Activated CD4-positive, alpha-beta memory T cell treated with anti-CD3 and anti-CD28 coated beads for 36 hours (primary cell): ENCODE measurements at places on chromosomes 3 and 15.
A peak's percentile ranks its signal among the peaks of the same experiment; 100 is the strongest.

- peaks cover 19% of the 10 kb centered on the region for H3K27me3 ChIP-seq
- no peak overlapping the region for H3K4me3 ChIP-seq
- H3K27ac ChIP-seq: no peak overlapping the region
- H3K36me3 ChIP-seq: no peaks in the 10 kb centered on the region
Observed at GRCh38 chr3:197431346-197431910, 124.3 kb downstream of the BDH1 start.

GRCh38 chr3:9646800-9647152 is 2.5 kb upstream of the MTMR14 start:
- no peak for DNase-seq
- H3K4me1 ChIP-seq: peaks cover 19% of the 10 kb centered on the region
- peaks cover 2% of the 10 kb centered on the region for H3K36me3 ChIP-seq
- no peaks in the 10 kb centered on the region for H3K27me3 ChIP-seq

- H3K27me3 ChIP-seq: peaks cover 17% of the 10 kb centered on the region
- H3K4me1 ChIP-seq: peaks cover 14% of the 10 kb centered on the region
- no peaks in the 10 kb centered on the region for H3K36me3 ChIP-seq
- no peak overlapping the region for H3K27ac ChIP-seq
Observed at GRCh38 chr15:68525815-68526214, 53.0 kb upstream of the CORO2B start.

GRCh38 chr15:62912808-62913207 is 129.7 kb upstream of the TPM1 start:
- H3K27me3 ChIP-seq: peaks cover 7% of the 10 kb centered on the region
- DNase-seq: no peak
- H3K4me3 ChIP-seq: no peak overlapping the region
- H3K36me3 ChIP-seq: no peaks in the 10 kb centered on the region
- no peak overlapping the region for H3K27ac ChIP-seq

- no peaks in the 10 kb centered on the region for H3K4me1 ChIP-seq
- no peak for DNase-seq
- peaks cover 2% of the 10 kb centered on the region for H3K27me3 ChIP-seq
- no peak overlapping the region for H3K27ac ChIP-seq
Observed at GRCh38 chr3:94173673-94174434, 111.0 kb downstream of the NSUN3 start.

DNA sequence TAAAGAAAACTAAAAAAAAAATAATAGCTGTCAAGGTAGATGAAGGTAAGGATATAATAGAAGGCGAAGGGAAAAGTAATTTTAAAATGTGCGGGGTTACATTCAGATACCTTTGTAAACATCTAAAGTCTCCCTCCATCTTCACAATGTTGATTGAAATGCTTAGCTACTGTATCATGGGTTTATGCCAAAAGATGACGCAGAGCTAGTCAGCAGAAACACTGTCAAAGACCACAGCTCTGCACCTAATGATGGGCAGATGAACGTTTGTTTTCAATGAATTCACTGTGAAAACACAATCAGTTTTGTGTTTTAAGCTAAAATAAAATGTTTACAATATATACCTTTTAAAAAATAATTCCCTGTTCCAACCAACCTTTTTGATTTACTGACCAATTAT is 61.2 kb downstream of the RFTN1 start:
- DNase-seq: no peak
- peaks cover 29% of the 10 kb centered on the region for H3K4me1 ChIP-seq
- H3K4me3 ChIP-seq: no peak overlapping the region
- H3K27me3 ChIP-seq: no peaks in the 10 kb centered on the region
- peaks cover 22% of the 10 kb centered on the region for H3K36me3 ChIP-seq

GRCh38 chr3:128674161-128674784 is 23.7 kb upstream of the RPN1 start:
- peak overlapping the region; percentile 38 for H3K27ac ChIP-seq
- H3K36me3 ChIP-seq: no peaks in the 10 kb centered on the region
- peaks cover 8% of the 10 kb centered on the region for H3K4me1 ChIP-seq
- no peaks in the 10 kb centered on the region for H3K27me3 ChIP-seq
- H3K4me3 ChIP-seq: no peak overlapping the region

DNA sequence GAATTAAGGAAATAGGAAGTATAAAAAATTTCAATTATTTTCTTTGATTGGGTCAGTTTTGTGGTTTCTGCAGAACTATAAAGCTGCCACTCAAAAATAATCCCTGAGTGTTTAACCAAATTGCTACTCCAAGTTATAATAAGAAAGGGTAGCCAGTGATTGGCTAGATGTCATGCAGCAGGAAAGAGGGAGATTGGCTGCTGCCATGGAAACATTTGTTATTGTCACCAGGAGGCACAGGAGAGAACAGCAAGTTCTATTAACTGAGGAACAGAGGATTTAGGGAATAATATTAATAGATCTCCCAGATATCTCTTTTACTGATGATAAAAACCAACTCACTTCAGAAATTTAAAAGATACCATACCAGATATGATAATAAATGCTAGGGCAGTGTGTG is 42.6 kb downstream of the CLDN1 start:
- H3K4me1 ChIP-seq: no peaks in the 10 kb centered on the region
- no peak for DNase-seq
- no peaks in the 10 kb centered on the region for H3K36me3 ChIP-seq
- peaks cover 2% of the 10 kb centered on the region for H3K27me3 ChIP-seq

GRCh38 chr3:69878254-69878653 is 121.3 kb upstream of the SAMMSON start:
- H3K4me1 ChIP-seq: no peaks in the 10 kb centered on the region
- H3K36me3 ChIP-seq: no peaks in the 10 kb centered on the region
- H3K27ac ChIP-seq: no peak overlapping the region
- no peaks in the 10 kb centered on the region for H3K27me3 ChIP-seq
- DNase-seq: no peak

DNA sequence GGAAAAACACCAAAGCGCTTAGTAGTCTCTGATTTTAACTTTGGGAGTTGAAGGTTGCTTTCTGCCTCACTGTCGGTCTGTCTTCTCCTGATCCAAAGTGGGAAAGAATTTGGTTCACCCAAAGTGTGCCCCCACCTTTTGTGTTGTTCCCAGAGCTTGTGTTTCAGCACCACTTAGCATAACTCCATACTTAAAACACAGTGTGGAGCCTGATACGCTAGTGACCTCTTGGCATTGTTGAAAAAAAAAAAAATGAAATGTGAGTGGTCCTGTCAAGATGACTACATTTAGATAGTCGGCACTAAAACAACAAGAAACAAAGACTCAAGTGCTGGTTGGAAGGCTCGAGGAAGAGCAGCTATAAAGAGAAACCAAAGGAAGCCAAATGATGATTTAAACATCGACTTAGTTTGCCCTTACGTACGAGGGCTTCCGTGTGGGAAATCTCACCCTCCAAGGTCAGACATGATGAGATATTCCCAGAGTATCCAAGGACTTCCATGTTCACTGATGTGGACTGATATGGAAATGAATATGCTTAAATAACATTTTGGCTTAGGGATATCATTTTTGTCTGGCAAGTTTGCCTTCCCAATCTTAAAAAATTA is 178.8 kb downstream of the MEIS2 start:
- no peak for DNase-seq
- no peak overlapping the region for H3K4me3 ChIP-seq
- H3K27ac ChIP-seq: no peak overlapping the region
- no peaks in the 10 kb centered on the region for H3K27me3 ChIP-seq
- H3K36me3 ChIP-seq: no peaks in the 10 kb centered on the region

- H3K36me3 ChIP-seq: peaks cover 25% of the 10 kb centered on the region
- no peak for DNase-seq
- H3K4me3 ChIP-seq: no peak overlapping the region
Observed at GRCh38 chr3:66438046-66438445, 62.8 kb downstream of the LRIG1 start.

DNA sequence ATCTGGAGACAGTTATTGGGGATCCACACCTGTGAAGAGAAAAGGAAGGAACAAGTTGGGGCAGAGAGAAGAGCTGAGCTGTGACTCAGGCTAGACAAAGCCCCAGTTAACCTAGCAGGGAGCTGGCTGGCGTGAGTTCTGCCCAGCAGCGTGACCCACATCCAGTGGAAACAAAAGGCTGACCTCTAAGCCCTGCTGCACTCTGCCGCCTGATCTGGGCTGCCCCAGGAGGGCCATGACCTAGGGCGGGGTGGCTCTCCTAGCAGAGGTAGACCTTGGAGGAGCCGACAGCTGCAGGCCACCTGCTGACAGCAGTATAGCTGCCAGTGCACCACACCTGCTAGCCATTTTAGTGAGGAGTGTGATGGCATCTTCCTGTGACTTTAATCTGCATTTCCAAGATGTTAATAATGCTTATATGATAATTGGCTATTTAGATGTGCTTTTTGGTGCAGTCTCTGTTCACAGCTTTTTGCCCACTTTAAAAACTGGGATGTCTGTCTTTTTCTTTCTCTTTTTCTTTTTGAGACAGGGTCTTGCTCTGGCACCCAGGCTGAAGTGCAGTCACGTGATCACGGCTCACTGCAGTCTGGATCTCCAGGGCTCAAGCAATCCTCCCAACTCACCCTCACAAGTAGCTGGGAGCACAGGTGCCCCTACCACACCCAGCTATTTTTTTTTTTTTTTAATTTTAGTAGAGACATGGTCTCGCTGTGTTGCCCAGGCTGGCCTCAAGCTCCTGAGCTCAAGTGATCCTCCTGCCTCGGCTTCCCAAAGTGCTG is 78.1 kb downstream of the LSM3 start:
- H3K4me1 ChIP-seq: no peaks in the 10 kb centered on the region
- no peaks in the 10 kb centered on the region for H3K36me3 ChIP-seq
- no peak for DNase-seq
- no peak overlapping the region for H3K27ac ChIP-seq

DNA sequence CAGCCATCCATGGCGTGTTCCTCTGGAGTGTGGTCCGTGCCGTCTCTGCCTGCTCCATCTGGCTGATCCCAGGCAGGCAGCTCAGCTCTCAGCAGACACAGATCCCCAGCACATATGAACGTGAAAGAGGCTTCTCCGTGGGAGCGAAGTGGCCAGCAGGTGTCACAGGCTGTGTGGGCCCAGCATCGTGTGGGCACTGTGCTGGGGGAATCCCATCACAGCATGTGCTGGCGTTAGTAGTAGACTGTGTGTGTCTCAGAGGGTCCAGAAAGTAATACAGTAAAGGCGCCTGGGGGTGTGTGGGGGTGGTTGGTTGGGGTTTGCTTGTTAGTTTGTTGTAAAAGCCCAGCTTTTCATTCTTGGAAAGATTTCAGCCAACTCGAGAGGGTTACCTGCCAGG is 147.6 kb downstream of the IGF1R start:
- no peaks in the 10 kb centered on the region for H3K36me3 ChIP-seq
- H3K4me1 ChIP-seq: peaks cover 37% of the 10 kb centered on the region
- H3K27ac ChIP-seq: no peak overlapping the region

DNA sequence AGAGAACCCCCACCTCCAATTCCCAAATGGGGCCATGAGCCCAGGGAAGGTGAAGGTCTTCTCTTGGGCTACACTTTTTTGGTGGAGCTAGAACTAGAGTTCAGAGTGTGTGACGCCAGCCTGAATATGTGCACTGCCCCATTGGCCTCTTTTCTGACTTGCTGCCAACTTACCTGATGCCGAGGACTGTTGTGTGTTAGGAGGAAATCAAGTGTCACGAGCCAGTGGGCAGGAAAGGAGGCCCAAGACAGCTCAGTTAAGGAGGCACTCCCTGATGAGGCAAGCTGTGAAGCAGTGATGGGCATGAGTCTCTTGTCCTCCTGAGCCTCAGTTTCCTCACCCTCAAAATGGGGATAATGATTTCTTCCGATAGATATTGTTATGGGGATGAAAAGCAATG is 107.8 kb downstream of the ANP32A start:
- H3K27me3 ChIP-seq: peaks cover 18% of the 10 kb centered on the region
- DNase-seq: no peak
- no peaks in the 10 kb centered on the region for H3K4me1 ChIP-seq
- H3K4me3 ChIP-seq: no peak overlapping the region
- no peak overlapping the region for H3K27ac ChIP-seq
